ENCODE measurements at places on chromosomes 4 and X. TPM values are rescaled to one million over a fixed set of nuclear protein-coding genes. Genes with fewer than 3 reads are reported as not detected.

GRCh38 chr4:165208221-165208652, 876 bp downstream of the KLHL2 start:
- DNase-seq, result no peak

DNA sequence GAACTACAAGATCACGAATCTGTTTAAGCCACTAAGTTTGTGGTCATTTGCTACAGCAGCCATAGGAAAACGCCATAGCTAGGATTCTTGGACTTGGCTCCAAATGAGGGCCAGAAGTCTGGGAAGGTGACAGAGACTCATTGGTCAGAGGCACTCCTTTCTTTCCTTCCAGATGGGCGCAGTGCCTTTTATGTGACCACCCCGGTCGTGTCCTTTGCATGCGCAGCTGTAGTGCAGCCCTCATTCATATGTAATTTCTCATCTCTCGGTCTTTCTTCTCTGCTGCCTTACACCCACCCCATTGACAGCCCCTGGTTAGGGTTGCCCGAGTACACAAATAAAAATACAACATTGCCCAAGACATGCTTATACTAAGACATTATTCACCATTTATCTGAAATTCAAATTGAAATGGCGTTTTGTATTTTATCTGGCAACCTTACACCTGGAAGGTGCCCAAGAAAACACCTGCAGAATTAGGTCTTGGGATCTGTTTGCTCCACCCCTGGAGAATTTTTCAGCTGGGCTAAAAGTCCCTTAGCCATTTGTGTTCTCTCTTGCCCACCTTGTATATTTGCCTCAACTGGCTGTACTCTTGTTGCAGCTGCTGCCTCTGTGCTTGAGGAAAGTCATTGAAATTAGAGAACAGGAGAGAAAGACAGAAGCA, 21.9 kb downstream of the CCKAR start:
- no peak for DNase-seq

- no peak for DNase-seq
These were observed 48.1 kb upstream of the UGT2B15 start for GRCh38 chr4:68718447-68719074.

DNA sequence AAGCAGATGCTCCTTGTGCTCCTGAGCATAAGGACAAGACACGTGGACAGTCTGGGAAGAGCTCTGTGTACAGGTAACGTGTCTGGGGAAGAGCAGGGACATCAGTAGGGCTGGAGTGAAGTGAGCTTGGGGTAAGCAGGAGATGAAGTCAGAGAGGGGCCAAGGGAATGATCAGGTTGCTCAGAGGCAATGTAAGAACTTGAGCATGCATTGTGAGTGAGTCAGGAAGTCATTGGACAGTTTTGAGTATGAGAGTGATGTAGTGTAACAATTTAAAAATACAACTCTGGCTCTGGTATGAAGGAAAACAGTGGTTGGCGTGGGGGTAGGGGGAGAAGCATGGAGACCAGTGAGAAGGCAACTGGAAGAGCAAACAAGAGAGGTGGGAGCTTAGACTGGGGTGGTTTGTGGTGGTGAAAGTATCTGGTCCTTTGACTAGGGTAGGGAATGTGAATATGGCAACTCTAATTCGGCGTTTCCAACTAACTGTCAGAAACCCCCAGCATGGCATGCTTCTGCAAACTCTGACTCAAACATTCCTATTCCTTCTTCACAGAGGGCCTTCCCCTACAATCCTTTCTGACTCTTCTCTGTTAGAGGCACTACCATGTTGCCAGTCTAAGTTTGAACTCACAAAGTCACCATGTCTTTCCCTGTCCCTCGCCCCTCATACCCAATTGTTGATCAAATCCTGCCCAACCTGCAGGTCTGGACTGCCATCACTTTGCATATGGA, 57.2 kb downstream of the STBD1 start:
- DNase-seq, result no peak

GRCh38 chrX:71664889-71665491, 2.4 kb upstream of the LOC101059915 start:
- no peak for DNase-seq

CT45A10 gene
- not detected for polyA plus RNA-seq

PPBP gene
- polyA plus RNA-seq, result not detected
